CD8-positive, alpha-beta memory T cell (primary cell): ENCODE measurements at places on chromosomes 7 and 10. TPM values are rescaled to one million over a fixed set of nuclear protein-coding genes. Genes with fewer than 3 reads are reported as not detected.

DNA sequence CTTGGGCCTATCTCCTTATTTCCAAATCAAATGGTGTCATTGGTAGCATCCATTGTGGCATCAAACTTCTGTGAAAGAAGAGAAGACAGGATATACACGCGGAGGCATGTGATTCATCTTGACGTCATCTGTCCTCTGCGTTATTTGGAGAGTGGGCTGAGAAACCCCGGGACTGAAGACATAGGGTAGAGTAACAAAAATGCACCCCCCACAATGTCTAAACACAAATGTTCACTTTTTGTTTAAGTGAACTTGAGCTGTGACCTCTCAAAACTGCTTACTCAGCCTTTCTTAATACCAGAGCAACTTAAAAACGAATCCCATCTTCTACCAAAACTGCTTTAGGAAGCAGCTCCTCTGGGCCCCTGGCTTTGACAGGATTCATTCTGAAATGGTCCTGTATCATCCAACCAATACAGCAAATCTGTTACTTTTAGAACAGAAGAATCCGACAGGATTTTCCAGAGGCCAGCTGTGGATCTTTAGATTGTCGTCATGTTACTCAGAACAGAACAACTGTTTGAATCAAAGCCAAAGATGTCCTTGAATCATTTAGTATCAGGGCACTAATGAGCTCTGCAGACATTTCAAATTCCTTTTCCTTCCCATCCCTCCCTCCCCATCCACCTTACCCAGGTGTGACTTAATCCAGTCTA lies 438.1 kb downstream of the SUGCT start:
- no peak for DNase-seq

- no peak for DNase-seq
Measured at GRCh38 chr7:6562106-6562505, 10.8 kb upstream of the GRID2IP start.

DNA sequence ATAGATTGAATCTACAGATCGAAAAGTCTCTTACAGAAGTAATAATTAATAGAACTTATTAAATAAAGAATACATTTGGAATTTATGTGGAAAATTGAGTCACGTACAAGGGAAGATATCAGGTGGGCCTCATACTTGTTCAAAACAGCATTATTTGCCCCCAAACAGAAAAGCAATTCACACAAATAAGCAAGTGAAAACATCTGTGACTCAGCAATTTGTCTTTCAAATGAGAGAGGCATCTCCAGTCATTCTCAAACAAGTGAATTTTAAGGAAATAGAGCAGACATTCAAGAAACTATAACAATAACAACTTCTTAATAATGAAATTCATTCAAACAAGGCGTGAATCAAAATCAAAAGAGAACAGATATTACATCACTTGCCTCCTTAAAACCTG lies 50.1 kb downstream of the SEMA3A start:
- no peak for DNase-seq

GRCh38 chr10:77214799-77215198 lies 422.8 kb downstream of the KCNMA1 start:
- no peak for DNase-seq

DNA sequence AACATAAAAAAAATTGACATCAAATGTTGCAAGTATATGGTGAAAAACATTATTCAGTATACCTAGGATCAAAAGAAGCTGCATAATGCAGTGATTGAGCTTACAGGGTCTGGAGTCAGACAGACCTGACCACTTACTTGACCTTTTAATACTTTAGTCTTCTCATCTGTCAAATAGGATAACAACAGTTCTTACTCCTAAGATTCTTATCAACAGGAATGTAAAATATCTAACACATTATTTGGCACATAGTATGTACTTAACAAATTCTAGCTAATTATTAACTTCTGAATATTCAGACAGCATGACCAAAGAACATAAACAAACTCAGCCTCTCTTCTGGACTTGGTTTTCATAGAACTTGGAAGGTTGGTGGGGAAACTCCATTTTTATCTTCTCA lies 45.6 kb upstream of the PIP4K2A start:
- no peak for DNase-seq

GRCh38 chr7:98293265-98293664 lies 11.8 kb downstream of the BRI3 start:
- DNase-seq = no peak

LLCFC1 gene
- not detected for total RNA-seq

DNA sequence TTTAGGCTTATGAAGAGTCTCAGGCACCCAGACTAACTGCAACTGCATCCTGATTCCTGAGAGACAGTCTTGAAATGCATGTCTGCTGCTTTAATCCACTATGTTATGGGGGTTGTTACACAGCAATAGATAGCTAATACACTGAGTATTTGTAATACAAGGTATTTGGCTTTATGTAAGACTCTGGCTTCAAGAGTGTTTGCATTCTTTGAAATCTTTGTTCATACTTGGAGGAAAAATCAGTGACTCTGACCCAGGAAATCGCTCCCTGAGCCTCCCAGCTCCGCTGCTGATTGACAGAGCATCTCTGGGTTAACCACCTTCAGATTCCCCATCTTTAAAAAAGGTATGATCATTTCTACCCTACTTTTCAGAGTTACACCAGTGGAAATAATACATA lies 133.9 kb downstream of the MTPAP start:
- DNase-seq = no peak

CRCP gene
- 34.1 TPM for total RNA-seq

DNA sequence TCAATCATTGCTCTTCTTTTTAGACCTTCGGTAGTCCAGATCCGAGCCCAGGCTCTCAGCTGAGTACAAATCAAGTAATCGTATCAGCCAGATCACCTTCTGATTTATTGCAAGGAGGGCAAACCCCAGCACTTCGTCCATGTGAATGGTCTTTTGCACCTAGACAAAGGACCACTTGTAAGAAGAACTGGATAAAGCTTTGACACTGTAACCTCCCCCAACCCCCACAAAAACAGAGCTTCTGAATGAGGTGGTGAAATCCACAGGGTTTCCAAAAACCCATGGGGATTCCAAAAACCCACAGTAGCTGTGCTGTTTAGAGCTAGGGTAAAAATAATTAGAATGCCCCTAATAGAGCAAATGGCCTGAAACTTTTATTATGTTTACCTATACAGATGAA lies 148.8 kb upstream of the ODAD2 start:
- DNase-seq = no peak

- no peak for DNase-seq
Measured at GRCh38 chr10:129441372-129442009, 25.6 kb upstream of the MGMT start.
